Amniotic stem cell (primary cell): ENCODE measurements at places on chromosomes 16 and 17.

DNA sequence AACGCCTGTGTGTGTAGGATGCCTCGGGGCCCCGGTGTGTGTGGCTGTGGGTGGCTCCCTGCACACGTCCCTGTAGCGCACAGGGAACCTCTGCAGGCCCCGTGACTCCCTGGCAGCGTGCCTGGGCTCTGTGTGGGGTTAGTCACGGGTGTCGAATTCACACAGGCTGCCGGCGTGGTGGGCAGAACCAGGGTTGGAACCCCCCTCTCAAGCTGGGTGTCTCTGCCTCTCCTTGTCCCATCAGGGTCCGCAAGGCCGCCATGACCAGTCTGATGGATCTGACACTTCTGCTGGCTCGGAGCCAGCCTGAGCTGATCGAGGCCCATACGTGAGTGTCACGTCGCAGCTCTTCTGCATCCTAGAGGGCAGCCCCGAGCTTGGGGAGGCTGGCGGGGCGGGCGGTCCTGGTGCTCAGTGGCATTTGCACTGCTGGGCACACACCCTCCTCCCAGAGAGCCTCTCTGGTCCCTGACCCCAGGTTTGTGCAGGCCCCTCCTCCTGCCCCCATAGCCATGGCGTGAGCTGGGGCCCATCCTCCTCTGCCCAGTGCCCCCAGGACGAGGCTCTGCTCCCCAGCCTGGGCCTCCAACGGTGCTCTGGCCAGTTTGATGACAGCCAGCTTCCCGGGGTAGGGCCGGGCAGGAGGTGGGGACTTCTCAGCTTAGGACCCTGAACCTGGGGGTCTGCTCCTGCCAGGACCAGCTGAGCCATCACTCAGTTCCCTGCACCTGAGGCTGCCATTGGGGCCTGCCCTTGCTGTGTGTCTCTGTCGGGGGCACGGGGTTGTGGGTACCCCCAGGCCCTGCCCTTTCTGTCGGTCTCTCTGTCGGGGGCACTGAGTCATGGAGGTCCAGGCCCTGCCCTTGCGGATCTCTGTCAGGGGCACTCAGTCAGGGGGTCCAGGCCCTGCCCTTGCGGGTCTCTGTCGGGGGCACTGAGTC is 88.1 kb upstream of the ZNF750 start:
- no peak for DNase-seq

DNA sequence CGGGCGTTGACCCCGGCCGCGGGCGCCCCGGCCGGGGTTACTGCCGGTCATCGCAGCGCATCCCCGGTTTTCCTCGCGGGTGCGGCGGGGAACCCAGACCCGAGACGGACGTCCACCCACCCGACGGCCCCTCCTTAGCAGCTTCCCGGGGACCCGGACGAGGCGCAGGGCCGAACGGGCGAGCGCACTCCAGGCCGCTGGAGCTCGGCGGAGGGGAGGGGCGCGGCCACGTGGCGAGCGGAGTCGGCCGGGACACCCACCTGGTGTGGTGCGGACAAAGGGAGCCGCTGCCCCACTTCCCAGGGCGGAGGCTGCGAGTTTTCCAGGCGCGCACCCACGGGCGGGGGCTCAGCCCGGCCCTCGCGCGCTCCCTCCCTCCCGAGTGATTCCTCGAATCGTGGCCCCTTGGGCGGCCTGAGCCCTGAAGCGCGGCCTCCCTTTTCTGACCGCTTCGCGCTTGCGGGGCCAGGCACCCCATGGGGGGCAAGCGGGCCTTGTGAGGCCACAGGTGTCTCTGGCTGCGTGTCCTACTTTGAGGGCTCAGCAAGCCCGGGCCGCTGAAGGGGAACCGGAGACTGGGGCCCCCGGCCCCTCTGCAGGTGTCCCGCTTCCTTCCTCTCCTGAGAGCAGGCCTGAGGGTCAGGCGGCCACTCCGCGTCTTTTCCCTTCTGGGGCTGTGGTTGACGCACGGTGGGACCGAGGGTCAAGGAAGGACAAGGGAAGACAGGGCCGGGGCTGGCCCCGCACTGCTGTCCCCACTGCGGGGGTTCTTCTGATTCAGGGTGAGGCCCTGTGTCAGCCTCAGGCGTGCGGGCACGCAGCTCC is 1.1 kb upstream of the FASN start:
- no peak for DNase-seq

GRCh38 chr17:53971361-53971760 is 148.6 kb downstream of the KIF2B start:
- DNase-seq: no peak

DNA sequence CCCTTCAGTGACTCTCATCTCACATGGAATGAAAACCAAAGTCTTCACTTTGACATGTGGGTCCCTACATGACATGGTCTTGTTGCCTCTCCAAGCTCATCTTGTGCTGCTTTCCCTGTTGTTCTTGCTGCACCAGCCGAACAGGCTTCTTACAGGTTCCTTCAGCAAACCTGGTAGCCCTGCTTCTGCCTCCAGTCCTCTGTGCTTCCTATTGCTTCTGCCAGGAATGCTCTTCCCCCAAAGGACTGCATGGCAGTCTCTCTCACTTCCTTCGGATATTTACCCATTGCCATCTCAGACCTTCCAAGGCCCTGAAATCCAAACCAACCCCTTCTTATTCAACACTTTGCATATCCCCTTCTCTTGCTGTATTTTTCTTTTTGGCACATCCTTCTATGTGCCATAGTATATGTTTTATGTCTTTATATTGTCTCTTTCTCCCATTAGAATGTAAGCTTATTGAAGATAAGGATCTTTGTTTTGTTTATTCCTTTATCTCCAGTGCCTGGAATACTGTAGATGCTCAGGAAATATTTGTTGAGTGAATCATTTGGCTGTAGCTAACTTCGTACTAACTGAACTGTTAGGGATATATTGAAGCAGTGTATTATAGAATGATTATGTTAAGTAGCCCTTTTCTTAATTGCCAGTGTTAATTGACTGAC is 57.9 kb upstream of the SLC12A3 start:
- DNase-seq: peak; percentile 39

- DNase-seq: peak; percentile 97
These were observed 82.3 kb downstream of the CCDC182 start for GRCh38 chr17:57662644-57663308.

DNA sequence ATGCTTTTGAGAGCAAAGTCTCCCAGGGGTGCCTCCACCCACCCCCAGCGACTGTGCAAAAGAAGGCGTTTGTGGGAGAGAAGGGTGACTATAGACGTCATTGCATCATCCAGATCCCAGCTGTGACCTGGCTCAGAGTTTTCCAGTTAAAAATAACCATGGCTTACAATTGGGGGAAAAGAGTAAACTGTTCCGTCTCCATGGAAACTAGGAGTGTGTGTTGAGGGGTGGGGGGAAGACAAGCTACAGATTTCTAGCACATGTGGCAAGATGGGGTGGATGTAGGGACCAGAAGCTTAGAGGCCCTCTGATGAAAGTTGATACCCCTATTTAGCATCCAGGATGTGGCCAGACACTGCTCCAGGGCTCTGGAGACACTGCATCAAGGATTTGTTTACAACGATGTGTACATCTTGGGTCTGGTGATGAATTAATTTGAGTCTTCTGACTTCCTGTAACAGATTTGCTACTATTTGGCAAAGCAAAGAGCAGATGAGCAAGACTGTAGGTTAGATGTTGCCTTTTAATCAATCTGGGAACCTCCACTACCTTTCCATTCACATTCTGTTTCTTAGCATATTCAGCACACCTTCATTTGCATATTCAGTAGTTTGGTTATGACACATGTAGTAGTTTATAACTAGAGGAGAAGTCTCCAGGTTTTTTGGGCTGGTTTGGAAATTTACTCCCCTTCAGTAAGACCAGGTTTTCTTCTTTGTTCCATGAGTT is 6.2 kb upstream of the DUSP14 start:
- no peak for DNase-seq

DNA sequence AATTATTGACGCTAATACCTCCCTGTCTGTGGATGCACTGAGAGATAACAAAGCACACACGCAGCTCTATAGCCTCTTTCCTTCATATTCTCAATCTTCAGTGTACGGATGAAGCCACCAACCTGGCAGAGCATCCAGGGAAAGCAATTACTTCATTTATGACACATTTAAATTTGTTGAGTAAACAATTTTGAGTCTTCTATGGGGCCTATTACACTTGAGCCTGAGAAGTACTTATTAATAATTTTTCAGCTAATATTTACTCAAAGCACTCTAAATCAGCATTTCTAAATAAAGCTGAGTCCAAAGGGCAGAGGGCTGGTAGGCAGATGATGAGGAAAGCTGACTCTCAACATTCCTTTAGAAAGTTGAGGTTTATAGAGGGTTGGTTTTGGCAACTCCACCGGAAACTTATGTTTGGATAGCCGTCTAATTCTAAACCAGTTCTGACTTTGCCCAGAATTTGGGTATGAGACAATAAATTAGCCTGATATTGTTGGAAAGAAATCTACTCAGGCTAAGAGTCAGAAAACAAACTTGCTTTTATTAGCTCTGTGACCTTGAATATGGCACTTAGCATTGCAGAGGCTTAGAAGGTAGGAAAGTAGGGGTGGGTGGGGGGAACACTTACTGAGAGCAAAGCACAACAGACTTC is 643.5 kb downstream of the CDH11 start:
- DNase-seq: peak; percentile 17

DNA sequence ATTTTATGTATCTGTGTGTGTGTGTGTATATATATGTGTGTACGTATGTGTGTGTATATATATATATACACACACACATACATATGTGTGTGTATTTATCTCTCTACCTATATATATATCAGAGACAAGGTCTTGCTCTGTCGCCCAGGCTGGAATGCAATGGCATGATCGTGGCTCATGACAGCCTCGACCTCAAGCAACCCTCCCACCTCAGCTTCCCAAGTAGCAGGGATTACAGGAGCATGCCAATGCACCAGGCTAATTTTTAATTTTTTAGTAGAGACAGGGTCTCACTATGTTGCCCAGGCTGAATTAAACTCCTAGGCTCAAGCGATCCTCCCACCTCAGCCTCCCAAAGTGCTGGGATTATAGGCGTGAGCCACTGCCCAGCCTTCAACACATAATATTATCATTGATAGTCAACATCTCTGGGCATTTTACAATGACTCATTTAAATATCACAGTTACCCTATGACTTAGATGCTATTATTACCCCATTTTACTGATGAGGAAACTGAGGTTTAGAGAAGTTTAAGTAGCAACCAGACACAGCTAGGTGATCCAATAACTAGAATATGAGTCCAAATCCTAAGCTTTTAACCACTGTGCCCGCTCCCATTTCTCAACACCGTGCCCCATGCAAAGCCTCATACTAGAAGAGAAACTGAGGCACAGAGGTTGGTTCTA is 24.3 kb downstream of the G6PC3 start:
- no peak for DNase-seq

- no peak for DNase-seq
These were observed 807 bp upstream of the LYRM9 start for GRCh38 chr17:27893841-27894503.

- DNase-seq: no peak
These were observed 44.8 kb upstream of the CLEC18B start for GRCh38 chr16:74465851-74466685.

DNA sequence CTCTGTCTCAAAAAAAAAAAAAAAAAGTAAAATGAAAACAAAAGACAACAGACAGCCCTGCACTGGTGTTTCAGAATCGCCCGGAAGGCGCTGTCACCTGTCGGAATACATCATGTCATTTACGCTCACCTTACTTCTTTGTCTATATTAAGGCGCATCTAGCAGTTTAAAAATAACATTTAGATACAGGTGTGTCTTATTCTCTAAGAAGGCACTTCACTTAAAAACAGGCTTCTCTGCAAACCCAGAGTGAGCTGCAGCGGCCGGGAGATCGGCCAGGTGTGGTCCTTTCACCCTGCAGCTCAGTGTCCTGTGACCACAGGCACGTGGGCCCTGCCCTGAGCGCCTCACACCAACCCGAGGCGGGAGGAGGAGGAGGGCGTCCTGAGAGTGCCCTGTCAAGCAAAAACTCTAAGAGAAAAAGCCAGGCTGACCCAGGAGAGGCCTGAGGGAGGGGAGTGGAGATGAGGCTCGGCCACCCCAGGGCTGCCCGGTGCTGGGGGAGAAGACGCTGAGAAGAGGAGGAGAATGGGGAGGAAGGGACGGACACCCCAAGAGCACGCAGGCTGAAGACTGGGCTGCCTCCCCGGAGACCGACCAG is 3.3 kb upstream of the LMF1 start:
- no peak for DNase-seq

DNA sequence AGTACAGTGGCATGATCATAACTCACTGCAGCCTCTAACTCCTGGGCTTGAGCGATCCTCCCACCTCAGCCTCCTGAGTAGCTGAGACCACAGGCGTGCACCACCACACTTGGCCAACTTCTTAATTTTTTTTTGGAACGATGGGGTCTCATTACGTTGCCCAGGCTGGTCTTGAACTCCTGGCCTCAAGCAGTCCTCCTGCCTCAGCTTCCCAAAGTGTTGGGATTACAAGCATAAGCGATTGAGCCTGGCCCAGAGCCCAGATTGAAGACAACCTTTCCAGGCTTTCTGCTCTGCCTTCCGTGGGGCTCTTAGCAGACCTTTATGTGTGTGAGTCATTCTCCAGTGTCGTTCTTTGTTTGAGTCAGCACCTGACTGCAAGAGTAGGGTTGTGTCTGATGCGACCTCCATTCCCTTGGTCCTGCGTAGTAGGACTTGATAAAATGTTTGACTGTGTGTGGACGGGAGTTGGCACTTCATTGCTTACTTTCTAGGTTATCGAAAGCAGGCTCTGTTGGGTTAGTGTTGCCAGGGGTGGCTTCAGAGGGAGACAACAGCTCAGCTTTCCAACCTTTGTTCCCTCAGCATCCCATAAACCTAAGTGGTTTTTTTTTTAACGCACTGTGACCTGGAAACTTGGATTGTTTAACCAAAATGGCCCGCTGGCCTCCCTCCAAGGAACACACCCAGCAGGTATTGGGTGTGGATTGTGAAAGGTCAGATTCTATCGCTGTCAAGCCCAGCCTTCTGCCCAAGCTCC is 26.4 kb downstream of the EEF2K start:
- no peak for DNase-seq

DNA sequence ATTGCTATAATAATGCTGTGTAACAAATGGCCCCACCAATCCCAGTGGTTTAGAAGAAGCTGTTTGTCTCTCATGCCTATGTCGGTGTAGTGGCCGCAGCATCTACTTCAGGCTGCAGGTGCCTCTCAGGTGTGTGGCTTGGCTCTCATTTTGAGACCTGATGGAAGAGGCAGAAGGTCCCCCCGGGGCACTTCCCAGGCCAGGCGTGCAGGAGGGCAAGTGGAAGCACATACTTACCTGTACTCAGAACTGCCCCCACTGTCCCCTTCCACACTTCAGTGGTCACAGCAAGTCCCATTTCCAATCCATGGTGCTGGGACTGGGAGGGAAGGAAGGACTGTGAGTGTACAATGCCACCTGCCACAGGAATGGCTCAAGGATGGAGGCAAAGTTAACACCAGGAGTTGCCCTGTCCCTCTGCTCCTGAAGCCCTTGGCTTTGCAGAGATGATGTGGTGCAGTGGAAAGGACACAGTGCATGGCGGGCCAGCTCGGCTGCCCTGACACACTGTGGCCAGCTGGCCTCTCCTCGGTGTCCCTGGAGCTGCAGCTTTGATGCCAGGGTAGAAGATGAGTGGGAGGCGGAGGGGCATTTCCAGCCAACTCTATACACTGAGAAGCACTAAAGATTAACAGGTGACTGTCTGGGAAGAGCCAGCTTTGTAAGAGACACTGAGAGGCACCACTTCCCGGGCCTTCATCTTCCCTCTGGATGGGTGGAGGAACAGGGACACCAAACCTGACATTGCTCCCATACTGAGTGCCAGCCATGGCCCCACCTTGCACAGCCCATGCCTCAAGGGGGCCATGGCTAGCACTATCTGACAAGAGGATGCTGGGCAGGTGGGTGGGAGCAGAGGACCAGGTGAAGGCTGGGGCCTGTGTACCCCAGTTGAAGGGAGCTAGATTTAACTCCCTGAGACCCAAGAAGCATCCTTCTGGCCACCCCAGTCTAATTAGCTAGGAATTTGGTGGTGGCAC is 105.9 kb downstream of the METRNL start:
- no peak for DNase-seq

GRCh38 chr16:49510654-49511305 is 137.2 kb downstream of the C16orf78 start:
- DNase-seq: no peak
